ENCODE measurements at places on chromosomes 13 and 19.

DNA sequence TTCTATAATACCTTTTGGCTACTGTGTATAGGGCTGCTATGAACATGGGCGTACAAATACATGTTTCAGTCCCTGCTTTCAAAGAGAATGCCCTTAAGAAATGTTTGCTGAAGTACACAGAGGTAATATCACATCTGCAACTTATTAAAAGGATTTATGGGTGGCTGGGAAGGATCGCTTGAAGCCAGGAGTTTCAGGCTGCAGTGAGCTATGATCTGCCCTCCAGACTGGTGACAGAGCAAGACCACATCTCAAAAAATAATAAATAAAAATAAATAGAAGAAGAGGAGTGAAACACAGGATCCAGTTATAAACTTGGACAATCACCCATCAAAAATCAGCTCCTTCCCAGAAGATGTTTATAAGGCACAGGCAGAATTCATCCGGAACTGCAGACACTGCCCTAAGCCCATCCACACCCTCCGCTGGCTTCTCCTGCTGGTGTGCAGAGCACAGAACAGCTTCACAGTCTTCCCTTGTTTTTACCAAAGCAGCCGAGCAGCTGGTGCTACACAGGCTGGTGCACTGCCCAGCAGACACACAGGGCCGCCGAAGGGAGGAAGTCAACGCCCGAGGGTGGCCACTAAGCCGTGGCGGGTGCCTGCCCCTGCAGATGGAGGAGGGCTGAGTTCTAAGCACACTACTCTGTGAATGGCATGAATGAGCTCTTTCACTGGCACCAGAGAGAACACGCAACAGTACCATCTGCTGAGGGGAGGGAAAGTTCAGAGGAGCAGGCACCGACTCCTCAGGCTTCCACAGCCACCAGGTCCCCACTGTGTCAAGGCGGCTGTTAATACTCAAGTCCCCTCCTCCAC lies 44.0 kb downstream of the BRD4 start:
- no peak for DNase-seq

DNA sequence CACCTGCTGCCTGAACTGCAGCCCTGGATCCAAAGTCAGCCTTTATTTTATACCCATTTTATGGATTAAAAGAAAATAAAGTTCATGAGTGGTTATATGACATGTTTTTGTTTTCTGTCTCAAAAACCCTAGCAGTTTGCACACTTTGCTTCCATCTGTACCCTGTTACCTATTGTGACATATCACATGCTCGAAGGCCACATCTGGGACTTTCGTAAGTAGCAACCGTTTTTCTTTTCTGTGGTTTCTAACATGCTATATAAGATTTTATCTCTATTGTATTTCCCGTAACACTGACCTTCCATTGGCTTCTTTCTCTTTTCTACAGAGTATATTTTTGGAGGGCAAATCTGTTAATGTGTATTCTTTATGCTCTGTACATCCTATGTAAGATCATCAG lies 1007.2 kb downstream of the PCDH9 start:
- no peak for DNase-seq

DNA sequence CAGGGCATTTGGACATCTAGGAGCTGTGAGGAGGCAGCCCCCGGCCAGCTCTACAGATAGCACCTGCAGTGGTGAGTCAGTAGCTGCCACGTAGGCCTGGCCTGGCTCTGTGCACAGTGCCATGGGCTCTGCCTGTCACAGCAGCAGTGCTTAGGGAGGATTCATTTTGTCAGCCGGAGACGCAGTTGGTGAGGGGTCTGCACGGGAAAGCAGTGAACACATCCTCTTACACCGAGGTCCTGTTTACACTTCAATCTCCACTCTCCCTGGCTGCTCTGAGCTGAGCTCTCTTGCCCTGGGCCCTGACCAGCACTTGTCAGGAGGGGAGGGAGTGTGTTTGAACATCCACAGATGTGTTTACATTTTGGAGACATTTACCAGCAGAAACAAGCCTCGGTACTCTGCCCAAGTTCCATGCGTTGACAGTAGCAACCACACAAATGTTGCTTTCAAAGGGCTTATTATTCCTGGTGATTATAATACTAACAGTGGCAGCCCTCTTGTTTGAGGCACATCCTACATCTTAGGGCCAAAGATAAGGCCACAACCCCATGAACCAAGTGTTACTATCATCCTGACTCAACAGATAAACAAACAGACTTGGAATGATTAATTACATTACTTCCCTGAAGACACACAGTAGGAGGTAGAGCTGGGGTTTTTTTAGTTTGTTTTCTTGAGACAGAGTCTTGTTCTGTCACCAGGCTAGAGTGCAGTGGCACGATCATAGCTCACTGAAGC lies 148.9 kb downstream of the USP12 start:
- DNase-seq, result no peak

- DNase-seq, result no peak
Measured at GRCh38 chr19:30358821-30359580, 13.2 kb upstream of the ZNF536 start.

DNA sequence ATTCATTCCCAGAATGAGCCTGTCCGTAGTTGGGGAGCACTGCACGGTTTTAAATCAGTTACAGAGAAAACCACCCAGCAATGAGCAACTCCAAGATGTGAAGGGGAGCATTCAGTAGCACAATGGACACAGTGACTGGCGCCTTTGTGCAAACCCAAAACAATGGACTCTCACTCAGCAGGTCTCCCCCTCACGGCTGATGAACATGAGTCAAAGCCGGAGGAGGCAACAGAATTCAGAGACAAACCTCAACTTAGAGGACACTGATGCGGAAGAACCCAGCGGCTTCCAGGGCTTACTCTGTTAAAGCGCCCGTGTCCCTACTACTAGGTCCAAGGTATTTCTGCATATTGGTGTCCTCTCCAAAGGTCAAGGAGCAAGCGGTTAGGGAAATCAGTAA lies 17.7 kb downstream of the PLEKHF1 start:
- DNase-seq, result no peak

Data from endothelial cell (in vitro differentiated cells).